Suprapubic skin (tissue), 4 donors: ENCODE measurements at places on chromosomes 12 and 14. TPM values are rescaled to one million over a fixed set of nuclear protein-coding genes. Genes with fewer than 3 reads are reported as not detected.

Gene FAM186B
- total RNA-seq = 0.44 TPM

Gene PITPNM2
- total RNA-seq = 7.4 TPM

- no peaks in the 10 kb centered on the region for H3K36me3 ChIP-seq
- no peaks in the 10 kb centered on the region for H3K27me3 ChIP-seq
These were observed 8.0 kb downstream of the YY1 start for GRCh38 chr14:100246809-100247428.

DNA sequence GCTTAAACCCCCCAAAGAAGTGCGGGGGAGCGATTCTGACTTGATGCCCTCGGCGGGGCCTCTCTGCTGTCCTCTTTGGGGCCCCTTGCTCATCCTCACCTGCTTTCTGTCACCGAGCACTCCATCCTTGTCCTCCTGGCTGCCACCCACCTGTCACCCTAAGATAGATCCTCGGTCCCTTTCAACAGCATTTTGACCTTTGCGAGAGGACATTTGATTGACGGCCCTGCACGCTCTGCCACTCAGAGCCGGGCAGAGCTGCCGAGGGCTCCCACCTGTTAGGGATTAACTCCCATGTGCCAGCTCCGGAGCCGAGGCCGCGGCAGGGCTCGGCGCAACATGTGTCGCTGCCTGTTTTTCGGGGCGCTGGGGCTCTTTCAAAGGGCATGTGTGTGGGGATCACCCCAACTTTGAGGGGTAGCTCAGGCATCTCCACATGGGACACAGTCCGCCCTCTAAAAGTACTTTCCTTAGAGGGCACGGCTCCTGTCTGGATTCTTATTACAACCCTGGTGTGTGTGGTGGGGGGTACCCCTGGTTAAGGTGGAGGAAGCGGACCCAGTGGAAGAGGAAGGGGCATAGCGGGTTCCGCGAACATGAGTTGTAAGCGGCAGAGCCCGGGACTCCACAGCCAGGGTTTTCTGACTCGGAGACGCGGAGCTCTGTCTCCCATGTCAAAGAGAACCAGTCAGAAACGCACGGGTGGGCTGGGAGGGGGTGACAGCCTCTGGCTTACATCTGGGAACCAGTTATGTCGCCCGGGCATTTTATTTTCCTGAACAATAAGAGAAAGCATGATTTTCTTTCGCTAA, 811 bp upstream of the MEG3 start:
- peak overlapping the region; percentile 43 for H3K4me3 ChIP-seq
- no peaks in the 10 kb centered on the region for H3K36me3 ChIP-seq
- no peak for DNase-seq
- no peak overlapping the region for H3K27ac ChIP-seq
- H3K4me1 ChIP-seq = peaks cover 7% of the 10 kb centered on the region

DNA sequence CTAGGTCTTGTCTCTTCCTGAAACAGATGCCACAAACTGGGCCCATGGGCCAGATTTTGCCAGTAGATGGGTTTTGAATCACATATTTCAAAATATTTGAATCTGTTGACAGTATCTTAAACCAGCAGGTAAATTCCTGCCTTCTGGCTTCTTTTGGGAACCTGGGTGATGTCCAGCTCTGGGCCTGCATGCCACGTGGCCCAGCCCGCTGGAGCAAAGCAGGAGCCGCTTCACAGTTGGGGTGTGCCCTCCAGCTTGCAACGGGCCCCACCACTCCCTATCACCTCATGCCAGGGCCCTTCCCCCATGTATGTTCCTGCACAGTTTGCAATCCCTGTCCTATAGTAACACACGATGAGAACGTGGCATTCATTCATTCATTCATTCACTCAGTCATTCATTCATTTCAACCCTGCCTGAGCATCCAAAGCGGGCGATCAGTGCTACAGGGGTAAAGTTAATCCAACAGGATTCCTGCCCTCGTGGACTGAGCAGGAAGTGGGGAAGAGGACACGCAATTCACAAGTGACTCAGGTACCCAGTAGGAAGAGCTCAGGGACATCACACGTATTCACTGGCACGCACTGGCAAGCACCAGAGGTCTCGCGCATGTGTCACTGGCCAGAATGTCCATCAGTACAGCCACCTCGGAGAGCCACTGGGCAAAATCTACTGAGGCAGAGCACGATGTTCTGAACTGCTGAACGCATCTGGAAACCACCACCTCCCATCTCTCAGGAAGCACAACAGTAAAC, 27.8 kb downstream of the SCARB1 start:
- H3K36me3 ChIP-seq = no peaks in the 10 kb centered on the region
- H3K4me3 ChIP-seq = no peak overlapping the region

Gene ASIC1
- 0.59 TPM for total RNA-seq
